ENCODE measurements at places on chromosomes 13 and 19.

DNA sequence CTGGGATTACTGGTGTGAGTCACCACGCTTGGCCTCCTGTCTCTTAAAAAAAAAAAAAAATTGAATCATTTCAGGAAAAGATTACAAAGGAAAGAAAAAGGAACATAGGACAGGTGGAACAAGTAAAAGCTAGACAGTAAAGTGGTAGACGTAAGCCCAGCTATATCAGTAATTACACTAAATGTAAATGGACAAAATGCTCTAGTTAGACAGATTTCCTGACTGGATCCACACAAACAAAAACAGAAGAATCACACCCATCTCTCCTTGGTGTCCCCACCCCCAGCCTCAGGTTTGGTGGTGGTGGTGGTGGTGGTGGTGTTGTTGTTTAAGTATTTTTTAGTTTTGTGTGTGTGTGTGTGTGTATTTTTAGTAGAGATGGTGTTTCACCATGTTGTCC is 6.3 kb upstream of the SPIB start:
- DNase-seq: no peak

- no peak for DNase-seq
These were observed 5.0 kb upstream of the EML2 start for GRCh38 chr19:45643927-45644771.

- DNase-seq: no peak
These were observed 33.0 kb upstream of the EHD2 start for GRCh38 chr19:47679922-47680857.

DNA sequence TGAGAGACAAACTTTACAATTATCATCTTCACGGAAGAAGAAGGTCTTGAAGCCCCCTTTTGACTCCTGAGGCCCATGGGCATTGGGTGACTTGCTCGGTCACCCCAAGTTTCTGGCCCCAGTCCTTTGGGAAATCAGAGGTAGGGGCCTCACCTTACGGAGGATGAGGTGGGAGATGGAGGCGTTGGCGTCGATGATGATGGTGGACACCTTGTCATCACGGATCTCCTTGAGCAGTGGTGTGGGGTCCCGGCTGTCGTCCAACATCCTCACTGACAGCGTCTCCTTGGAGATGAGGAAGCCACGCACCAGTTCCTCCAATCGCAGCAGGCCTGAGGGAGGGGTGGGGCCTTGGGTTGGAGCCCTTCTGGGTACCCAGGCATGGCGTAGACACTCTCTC is 10.8 kb downstream of the GRIK5 start:
- no peak for DNase-seq

GRCh38 chr13:99496184-99497142 is 4.8 kb upstream of the TM9SF2 start:
- peak; percentile 83 for DNase-seq

DNA sequence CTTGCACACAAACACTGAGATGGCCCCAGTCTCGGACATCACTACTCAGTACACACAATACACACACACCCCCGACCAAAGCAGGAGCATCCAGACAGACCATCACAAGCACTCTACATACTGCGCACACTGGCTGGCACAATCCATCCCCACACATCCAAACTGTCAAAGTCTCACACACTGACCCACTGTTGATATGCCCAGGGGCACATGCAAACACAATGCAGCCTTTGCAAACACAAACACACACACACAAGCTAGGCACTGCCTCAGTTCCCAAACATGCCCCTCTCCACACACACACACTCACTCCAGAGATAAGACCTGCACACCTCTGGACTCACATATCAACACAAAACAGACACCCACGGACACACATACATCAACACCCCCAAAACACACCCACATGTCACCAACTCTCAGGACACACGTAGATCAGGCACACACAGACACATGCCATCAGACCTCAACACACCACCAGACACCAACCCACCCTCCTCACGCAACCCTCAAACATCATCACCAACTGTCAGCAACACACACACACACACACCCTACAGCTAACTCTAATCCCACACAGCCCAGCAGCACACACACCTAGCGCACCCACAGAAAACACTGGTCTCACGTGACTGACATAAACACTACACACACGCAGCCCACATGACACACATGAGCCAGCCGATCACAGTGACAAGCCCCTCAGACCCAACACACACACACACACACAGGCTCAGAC is 1.9 kb downstream of the BBC3 start:
- peak; percentile 55 for DNase-seq

- DNase-seq: no peak
These were observed 625.7 kb upstream of the PCDH9 start for GRCh38 chr13:67855741-67856238.

GRCh38 chr19:38657633-38658222 is 10.3 kb downstream of the ACTN4 start:
- DNase-seq: no peak

DNA sequence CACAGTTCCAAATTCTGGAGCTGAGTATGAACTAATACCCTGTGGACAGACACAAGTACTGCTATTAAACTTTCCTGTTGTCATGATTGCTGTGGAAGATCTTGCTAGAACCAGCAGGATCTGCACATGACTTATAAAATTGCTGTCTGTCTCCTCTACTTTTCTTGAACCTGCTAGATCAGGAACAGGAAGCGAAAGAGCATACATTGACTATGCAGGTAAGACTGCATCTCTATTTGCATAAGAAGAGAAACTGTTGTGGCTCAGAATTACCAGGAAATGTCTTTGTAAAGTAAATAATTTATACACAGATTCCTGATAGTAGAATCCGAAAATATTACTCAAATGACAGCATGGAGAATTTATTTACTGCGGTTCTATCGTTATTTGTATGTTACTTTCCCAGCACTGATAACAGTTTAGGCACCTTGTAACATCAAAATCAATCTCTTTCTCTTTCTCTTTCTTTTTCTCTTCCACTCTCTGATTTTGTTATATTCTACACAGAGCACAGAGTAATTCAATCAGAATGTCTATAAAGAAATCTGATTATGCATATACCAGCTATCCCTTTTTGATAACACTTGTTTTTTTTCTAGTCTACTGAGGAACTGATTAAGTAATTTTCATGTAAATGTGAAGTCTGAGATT is 226.5 kb downstream of the MYO16 start:
- DNase-seq: no peak

DNA sequence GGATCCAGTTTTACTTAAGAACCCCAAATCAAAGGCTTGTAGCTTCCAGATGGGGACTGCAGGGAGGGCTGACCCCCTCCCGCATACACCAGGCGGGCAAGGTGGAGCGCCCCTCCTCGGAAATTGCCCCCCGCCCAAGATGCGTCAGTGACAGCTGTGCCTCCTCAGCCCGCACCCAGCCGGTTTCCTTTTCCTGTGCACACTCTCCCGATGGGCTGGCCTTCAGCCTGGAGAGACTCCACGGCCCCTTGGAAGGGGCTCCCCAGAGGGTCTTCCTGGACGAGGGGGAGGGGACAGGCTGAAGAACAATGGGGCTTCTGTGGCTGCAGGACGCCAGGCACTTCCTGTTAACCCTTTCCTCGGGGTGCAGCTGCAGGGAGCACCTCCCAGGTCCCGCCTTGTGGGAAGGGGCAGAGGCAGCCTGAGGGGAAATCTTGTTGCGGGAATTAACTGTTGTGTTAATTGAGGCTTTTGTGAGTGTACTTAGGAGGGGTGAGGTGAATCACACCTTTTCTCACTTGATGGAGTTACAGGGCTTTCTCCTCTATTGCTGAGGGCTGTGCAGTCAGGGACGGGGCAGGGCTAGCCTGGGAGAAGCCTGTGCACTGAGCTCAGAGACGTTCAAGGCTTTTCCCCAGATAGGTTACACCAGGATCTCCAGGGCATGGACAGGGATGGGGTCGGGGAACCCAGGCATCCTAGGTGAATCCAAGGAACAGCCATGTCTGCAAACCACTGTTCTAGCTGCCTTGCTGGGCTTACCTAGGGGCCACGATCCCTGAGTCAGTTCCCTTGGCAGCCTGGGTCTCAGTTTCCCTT is 14.3 kb downstream of the IER2 start:
- DNase-seq: peak; percentile 11

GRCh38 chr13:28449826-28450773 is 44.8 kb downstream of the FLT1 start:
- DNase-seq: no peak

DNA sequence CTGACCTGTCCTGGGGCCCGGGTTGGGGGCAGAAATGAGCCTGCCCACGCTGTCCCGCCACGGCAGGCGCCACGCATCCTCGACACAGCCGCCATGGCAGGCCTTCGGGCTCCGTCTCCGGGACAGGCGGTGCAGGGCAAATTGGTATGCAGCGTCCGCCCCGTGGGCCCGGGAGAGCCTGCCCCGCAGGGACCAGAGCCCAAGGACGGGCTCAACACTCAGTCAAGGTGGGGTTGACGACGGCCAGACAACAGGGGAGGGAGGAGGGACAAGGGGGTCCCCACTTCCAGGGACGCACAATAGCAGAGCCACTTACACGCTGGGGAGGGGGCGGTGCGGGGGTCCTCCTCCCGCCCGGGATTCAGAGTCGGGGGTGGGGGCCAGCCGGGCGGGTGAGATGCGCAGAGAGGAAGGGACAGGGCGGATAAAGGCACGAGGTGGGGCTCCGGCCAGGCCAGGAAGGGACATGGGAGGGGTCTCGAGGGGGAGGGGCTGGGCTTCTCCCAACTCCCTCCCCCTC is 1.2 kb downstream of the CTXN1 start:
- DNase-seq: no peak

- peak; percentile 39 for DNase-seq
These were observed 7.0 kb upstream of the LSM14A start for GRCh38 chr19:34165295-34165738.

GRCh38 chr19:47601180-47601904 is 7.6 kb upstream of the BICRA start:
- no peak for DNase-seq

DNA sequence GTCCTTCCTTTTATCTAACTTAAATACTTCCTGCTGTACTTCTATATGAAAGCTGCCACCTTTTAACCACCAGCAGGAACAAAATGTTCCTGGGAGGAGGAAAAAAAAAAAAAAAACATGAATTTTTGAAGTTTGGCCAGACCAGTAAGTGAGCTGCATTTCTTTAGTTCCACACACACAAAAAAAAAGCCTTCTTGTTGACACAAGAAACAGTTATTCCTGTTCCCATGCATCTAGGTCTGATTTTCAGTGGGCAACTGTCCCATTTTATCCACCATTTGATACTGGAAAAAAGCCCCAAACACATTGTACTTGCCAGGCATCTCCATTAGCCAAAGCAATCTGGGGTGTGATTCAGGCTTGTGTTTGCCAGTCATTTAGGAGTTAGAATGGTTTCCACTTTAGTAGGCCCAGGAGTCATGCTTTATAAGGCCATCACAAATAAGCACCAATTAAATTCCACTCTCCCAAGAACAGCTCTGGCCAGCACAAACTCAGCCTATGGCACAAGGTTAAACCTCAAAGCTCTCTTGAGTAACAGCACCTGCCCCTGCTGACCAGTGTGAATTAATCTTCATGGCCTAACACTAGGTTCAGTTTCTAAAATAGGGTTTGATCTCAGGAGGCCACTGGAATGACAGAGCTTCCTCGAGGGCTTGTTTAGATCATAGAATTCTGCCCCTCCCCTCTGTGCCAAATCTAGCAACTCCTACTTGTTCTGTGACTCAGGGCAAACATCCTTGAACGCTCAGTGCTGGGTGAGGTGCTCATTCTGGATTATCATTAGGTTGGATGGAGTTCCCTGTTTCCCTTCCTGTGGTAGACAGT is 67.1 kb downstream of the NUFIP1 start:
- DNase-seq: no peak

DNA sequence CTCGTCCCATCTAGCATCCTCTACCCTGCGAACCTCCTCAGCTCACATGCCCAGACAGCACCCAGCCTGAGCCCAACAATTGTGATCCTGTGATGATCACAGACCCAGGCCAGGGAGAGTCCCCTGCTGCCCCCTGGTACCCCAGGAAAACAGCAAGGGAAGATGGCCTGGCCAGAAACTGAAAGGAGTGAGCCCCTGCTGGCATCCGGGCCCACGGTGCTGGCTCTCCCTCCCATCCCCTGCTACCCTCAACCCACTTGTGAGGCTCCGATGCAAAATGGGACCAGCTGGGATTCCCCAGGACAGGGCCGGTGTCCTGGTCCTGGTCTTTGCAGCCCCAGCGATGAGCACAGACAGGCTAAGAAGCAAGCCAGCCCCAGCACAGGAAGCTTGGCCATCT is 14.1 kb downstream of the RANBP3 start:
- DNase-seq: no peak

DNA sequence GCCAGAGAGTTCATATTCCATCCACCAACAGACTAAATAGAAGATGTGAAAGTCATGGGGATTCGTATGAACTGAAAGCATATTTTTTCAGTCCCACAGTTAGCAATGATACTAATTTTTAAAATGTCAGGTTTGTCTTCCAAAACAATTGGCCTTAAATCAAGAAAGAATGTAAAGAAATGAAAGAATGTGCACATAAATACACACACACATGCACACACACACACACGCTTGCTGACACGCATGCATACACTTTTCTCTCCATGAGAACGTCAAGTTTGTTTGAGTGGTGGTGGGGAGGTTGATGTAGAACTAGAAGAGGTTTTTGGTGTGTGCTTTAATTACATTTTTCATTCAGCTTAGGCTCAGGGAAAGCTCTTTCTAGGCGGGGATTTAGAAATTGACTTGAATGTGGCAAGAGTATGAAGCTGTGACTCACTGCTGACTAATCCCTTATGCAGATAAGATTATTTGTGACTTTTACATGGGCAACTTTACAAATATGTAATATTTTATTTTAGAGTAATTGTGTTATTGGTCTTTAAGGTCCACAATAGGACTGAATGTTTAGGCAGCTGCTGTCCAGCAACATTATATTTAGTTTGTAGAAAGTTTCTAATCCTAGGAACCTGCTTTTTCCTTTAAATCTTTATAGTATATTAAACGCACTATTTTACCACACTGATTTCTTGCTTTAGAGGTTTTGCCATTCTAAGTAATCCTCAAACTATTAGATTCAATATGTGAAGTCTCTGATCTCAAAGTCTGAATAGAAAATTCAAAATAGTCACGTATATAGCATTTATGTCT is 18.8 kb downstream of the FLT1 start:
- DNase-seq: peak; percentile 86

GRCh38 chr19:49939721-49940481 is 10.6 kb upstream of the NUP62 start:
- DNase-seq: no peak

GRCh38 chr13:90933097-90933826 is 414.2 kb upstream of the MIR17HG start:
- DNase-seq: no peak

- no peak for DNase-seq
These were observed 567 bp downstream of the EFNB2 start for GRCh38 chr13:106534639-106535551.

DNA sequence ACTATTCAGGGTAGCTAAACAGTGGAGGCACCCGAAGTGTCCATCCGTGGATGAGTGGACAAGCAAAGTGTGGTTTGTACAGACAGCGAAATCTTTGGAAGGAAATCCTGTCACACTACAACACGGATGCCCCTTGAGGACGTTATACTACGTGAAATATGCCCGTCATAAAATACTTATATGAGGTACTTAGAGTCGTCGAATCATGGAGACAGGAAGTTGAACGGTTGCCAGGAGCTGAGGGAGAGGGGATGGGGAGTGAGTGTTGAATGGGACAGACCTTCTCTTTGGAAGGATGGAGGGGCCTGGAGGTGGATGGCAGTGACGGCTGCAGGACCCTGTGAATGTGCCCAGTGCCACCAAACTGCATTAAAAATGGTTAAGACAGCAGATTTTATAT is 11.6 kb downstream of the ATP4B start:
- DNase-seq: no peak

Measured in CD14-positive monocyte (primary cell).